Placental pericyte (primary cell): ENCODE measurements at places on chromosomes 7 and 10. TPM values are rescaled to one million over a fixed set of nuclear protein-coding genes. Genes with fewer than 3 reads are reported as not detected.

SYT15 gene
- total RNA-seq = 0.22 and 0.43 TPM in 2 replicates

OR2A7 gene
- total RNA-seq = 0.22 and 0.57 TPM in 2 replicates

C10orf90 gene
- not detected in 2 replicates for total RNA-seq

FAM241B gene
- total RNA-seq = not detected in 2 replicates

HERC4 gene
- total RNA-seq = 43.8 and 139 TPM in 2 replicates

TMEM273 gene
- 0.43 TPM in 1 of 2 replicates, not detected in the other for total RNA-seq

NKX1-2 gene
- total RNA-seq = not detected in 2 replicates

FAM107B gene
- total RNA-seq = 7.7 and 53.1 TPM in 2 replicates

EN2 gene
- total RNA-seq = not detected in 2 replicates

DEPP1 gene
- total RNA-seq = 3.6 and 14.4 TPM in 2 replicates

LHFPL3 gene
- not detected in 2 replicates for total RNA-seq

CACNA2D1 gene
- total RNA-seq = 63.0 and 66.6 TPM in 2 replicates

IFIT1 gene
- 11.4 and 12.0 TPM in 2 replicates for total RNA-seq

PRKAR2B gene
- total RNA-seq = 7.9 and 9.6 TPM in 2 replicates

PIP gene
- not detected in 2 replicates for total RNA-seq

MMP21 gene
- not detected in 2 replicates for total RNA-seq

PRPS1L1 gene
- not detected in 2 replicates for total RNA-seq

PTN gene
- total RNA-seq = 5.9 and 9.6 TPM in 2 replicates

UNCX gene
- total RNA-seq = not detected in 2 replicates
